ENCODE measurements at places on chromosomes 13 and 19.

GRCh38 chr13:20193162-20193906, 596 bp upstream of the GJB2 start:
- no peak for DNase-seq

GRCh38 chr13:97261254-97262005, 39.3 kb downstream of the MBNL2 start:
- DNase-seq, result no peak

DNA sequence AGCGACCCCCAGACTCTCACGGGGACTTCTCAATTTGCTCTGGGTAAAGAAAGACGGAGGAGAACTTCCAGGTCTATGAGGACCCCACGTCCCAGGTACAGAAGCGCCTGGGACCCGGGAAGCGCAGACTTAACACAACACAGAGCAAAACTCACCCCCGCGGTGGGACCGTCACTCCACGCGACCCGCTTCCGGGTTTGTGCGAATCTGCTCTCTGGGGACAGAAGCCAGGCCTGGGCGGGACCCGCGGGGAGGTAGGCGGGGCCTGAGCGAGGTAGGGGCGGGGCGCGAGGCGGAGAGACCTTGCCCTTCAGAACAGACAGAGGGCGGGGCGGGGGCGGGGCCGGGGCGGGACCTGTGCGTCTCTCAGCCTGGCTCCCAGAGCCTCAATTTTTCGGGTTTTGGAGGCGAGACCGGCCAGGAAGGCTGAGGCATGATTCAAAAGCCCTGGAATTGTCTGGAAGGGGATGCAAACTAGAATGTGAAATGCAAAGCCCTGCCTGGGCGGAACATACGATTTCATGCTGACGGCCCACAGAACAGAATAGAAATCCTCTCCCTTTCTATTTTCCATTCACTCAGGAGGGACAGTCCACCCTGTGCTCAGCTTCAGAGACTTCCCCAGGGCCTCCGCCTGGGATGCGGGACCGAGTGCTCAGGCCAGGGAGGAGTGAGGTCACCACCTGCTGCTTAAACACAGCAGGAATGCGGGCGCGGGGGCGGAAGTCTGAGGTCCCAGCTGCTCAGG, 19.3 kb upstream of the ZNF888 start:
- DNase-seq, result peak; percentile 92

GRCh38 chr19:371501-372168, 27.0 kb upstream of the MIER2 start:
- no peak for DNase-seq

DNA sequence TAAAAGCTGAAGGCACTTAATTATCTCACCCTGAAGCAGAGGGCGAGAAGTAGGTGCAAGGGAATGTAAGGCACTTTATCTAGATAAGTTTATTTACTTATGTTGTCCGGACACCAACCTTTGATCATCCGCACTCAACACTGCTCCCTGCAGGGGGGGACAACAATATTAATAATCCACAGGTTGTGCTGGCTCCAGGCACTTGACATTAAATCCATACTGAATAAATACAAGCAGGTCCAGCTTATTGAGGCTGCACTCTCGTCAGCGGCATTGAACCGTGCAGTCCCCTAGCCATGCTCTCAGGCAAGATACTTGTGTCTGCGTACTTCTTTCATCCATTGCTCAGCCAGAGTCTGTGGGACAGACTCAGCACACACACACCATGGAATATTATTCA, 374.5 kb upstream of the NBEA start:
- no peak for DNase-seq

- DNase-seq, result no peak
Observed at GRCh38 chr13:27442071-27442647, 8.2 kb downstream of the MTIF3 start.

DNA sequence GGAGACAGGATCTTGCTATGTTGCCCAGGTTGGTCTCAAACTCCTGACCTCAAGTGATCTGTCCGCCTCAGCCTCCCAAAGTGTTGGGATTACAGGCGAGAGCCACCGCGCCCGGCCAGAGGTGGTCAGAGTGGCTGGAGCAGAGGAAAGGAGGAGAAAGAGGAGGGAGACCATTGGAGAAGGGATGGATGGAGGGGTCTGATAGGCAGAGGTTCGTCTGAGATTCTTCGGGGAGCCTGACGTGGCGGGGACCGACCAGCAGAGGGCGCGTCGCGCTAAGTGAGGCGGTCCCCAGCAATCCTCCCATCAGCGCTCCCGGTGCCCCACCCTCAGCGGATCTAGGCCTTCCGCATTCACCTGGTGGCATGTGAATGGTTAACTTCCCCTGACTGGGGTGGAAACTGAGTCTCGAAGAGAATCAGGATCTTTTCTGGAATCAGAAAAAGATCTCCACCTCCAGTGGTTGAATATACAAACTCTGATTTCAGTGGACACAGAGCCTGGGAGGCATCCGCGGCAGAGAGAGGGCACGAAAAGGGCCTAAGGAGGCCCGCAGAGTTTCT, 8.8 kb downstream of the GTPBP3 start:
- DNase-seq, result peak; percentile 81

DNA sequence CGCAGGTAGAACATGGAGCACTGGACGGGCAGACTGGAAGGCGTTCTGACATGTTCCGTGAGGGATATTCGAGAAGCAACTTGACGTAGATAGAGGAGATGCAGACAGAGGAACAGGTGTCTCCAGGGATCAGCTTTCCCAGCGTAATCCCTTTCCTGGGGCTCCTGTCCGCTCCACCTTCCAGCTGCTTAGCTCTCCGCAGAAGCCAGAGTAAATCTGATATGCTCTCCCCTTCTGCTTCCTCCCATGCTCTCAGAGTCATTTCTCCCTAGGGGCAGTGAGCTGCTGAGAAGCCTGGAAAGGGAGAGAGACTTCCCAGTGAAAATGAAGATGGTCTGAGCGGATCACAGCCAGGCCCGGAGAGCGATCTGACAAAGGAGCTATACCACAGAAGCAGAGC, 23.0 kb upstream of the OLFM4 start:
- DNase-seq, result no peak

DNA sequence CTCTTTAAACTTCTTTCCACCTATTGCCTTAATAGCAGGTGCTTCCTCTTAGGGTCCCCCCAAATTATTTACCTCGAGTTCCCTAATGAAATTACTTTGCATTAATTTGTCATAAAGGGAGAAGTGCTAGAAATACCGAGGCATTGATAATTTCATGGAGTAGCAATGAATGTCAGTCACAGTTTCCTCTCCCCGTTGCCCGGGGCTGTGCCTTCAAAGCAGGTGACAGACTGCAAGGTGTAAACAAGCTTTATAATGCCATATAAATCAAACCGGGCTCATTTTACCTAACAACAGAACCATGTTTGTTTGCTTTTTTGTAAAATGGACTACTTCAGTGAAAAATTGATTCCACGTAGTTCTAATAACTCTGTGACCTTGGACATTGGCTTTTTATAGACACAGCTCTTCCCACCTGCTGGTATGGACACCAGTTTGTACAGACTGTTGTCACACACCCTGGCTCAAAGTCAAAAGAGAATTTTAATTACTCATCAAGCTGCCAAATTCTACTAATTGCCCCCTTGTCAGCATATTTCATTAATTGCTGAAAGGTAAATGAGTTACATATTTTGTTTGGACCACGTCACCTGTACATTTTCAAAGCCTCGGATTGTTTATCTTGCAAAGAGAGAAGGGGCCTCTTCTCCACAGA, 171.1 kb downstream of the STK24 start:
- no peak for DNase-seq

DNA sequence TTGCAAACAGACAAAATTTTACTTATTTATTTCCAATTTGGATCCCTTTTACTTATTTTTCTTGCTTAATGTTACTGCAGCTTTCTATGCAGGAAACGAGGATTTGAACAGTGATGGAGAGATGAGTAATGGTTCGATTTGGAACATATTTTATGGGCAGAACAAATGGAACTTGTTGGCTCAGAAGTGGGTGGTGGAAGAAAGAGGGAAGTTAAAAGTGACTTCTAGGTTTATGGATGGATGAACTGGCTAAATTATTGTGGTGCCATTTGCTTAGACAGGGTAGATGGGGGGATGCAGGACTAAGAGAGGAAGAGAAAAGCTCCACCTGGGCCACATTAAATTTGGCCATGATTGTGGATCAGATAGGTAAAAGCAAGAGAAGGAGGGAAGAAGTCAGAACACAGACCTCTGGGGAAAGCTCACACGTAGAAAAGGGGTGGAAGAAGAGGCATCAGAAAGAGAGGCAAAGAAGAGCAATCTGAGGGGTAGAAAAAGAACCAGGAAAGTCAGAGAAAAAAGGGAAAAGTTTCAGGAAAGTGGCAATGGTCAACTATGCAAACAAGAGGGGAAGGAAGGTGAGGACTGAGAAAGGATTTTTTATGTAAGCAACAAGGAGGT, 768 bp upstream of the CYSLTR2 start:
- no peak for DNase-seq

- no peak for DNase-seq
Observed at GRCh38 chr13:73800011-73800410, 334.2 kb downstream of the KLF12 start.

DNA sequence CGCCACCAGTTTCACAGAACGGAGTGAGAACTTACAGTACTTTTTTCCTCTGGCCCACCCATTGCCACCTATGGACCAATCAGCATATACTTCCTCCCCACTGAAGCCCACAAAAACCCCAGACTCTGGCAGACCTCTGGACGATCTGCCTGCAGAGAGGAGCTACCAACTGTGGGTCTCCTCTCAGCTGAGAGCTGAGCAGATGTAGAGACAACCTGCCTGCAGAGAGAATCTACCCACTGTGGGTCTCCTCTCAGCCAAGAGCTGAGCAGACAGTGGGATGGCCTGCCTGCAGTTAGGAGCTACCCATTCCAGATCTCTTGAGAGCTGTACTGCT, 69.7 kb downstream of the PIBF1 start:
- no peak for DNase-seq

DNA sequence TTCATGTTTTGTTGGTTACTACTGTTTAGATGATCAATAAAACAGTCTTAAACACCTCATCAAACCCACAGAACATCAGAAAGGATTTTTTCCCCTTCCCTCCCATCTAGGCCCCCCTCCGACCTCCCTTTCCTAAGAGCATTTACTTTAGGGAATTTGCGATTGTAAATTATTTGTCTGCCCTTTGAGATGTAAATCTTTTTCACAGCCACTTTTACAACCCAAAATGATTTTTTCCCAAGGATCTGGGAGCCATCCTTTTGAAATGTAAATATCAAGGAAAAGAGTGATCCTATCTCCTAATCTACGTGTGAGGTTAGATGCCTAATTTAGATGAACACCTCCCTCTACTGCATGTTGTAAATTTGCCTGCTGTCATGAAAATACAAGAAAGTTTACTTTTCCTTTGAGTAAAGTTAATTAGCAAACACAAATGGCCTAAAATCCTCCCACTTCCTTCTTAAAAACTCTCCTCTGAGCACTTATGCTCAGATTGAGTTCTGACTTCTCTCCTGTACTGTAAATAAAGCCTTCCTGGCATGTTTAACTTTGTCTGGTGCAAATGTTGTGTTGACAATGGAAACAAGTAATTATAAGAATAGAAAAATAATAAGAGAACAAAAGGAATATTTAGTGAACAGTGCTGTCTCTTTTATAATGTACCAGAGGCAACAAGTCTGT, 1646.9 kb upstream of the SPRY2 start:
- DNase-seq, result no peak

- no peak for DNase-seq
Observed at GRCh38 chr13:19665427-19665859, 32.0 kb downstream of the MPHOSPH8 start.

DNA sequence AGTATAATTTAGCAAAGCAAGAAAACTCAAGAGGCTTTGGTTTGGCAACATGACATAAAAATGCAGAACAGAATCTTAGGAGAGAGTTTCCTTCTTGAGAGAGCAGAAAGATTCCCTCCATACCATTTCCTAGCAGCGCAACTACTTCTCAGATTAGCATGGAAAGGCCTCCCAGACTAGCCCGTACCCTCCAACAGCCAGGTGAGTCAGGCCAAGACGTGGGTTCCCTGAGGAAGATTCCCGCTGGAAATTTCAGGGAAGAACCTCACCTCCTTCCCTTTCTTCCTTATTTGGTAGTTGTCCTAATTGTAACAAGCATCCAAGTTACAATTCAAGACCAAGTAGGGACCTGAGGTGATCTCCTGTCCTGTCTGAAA, 12.3 kb downstream of the COL4A2 start:
- DNase-seq, result no peak

DNA sequence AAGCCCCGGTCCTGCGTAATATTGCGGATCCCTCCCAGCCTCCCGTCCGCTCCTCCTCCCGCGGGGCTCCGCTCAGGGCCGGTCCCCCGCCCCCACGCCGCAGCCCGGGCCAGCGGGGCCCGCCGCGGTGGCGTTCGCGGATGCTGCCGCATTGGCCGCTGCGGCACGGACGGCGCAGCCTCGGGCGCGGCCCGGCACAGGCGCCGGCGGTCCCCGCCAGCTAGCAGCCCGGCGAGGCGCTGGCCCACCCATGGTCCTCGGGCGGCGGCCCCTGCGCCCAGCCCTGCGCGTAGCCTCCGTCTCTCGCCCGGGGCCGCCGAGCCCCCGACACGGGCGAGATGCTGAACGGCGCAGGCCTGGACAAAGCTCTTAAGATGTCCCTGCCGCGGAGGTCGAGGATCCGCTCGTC, at the start of gene ATP8A2:
TSS of gene ATP8A2 (plus strand) at position 100 of the 409 bp plus-strand sequence. CDS start at position 339, 239 bp downstream.
- no peak for DNase-seq

DNA sequence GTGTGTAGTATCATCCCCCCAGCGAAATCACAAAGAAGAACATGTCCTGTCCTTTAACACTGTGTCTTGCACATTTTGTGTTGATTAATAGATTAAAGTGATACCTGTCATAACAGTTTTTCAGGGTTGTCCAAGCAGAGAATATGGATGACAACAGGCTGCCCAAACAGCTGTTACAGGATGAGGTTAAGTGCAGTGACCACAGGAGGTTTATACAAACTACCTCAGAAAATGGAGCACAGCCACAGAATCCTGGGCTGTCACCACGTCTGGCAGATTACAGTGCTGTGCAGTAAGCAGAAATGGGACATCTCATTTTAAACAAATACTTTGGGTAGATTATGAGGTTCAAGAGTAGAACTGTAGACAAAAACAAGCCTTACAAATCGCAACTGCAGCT, 575.6 kb downstream of the DCT start:
- no peak for DNase-seq

DNA sequence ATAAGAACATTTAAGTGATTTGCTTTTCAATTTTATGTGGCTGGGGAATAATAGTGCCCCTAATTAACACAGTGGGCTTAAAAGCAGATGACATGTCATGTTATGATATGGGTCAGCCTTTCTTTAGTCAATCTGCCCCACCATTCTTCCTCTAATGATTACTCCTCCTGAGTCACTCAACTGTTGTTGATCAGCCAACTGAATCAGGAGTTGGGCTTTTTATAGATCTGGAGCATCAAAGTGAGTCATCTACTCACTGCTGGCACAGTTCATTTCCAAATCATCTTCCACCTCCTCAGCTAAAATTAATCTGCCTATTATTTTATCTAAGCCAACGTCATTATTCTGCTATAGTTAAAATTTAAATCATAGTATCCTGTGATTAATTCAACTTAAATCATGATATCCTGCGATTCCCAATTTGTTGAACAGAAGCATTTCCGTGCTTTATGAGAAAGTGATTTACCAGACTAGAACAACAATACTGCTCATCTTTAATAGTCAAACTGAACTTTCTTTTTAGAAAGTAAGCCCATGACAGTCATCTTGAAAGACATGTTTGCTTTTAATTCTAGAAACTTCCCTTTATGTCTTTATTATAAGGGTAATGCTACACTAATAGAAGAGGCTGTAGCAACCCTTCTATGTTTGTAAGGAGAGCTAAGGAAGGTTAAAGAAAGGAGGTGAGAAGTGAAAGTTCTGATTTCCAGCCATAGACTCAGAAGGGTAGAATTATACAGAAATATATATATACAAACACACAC, 551.4 kb downstream of the TBC1D4 start:
- DNase-seq, result no peak
